Lung microvascular endothelial cell (primary cell): ENCODE measurements at places on chromosomes 7 and 10. TPM values are rescaled to one million over a fixed set of nuclear protein-coding genes. Genes with fewer than 3 reads are reported as not detected.

GRCh38 chr10:101803511-101803910, 14.7 kb downstream of the OGA start:
- DNase-seq, result no peak

GRCh38 chr10:128373071-128373749, 247.0 kb upstream of the MKI67 start:
- no peak for DNase-seq

DNA sequence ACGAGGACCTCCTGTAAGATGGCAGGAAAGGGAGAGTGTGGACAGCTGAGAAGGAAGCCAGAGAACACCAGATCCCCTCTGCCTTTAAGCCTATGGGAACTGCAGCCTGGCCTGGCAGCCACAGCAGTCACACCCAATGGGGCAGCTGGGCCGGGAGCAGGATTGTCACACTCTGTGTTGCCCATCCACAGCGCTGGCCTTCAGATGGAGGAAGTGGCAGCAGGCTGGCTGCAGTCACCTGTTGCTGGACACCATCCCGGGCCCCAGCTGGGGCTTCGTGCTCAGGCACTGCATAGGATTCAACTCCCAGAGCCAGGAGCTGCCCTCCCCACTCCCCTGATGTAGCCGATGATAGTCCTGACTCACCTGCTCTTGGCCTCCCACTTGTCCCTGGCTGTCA, 114.4 kb downstream of the COL13A1 start:
- DNase-seq, result no peak

DNA sequence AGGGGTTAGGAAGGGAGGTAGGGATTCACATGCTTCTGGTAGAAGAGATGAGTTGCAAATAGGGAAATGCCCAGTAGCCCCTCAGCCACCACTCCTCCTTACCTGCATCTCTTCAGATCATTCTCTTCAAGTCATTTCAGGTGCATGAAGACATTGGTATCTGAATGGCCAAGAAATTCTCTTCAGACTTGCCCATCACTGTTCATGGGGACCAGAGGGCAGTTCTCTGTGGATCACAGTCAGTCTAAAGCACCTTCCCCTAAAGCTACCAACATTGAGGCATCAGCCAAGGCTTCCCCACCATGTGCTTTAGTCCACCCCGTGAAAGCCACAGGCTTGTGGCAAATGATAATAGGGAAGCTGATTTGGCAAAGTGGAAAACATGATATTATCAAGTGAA, 319.4 kb upstream of the ZNF32 start:
- no peak for DNase-seq

DNA sequence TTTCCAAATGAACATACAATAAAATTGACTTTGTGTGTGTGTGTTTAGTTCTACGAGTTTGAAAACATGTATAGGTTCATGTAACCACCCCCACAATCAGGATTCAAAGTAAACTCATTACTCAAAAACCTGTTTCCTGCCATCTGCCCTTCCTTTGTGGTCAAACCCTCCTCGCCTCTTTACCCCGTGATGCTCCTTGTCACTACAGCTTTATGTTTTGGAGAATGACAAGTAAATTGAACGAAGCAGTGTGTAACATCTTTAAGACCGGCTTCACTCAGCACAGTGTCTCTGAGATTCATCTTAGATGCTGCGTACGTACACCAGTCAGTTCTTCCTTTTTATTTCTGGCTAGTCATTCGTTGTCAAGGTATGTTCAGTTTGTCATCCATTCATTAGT, 54.6 kb upstream of the MKI67 start:
- no peak for DNase-seq

GRCh38 chr10:52558090-52558489, 214.5 kb downstream of the MBL2 start:
- DNase-seq, result no peak

Gene HOXA13
- not detected in 2 replicates for total RNA-seq

Gene WDR11
- 58.0 and 80.6 TPM in 2 replicates for total RNA-seq

Gene FEZF1
- not detected in 2 replicates for total RNA-seq
